Activated naive CD4-positive, alpha-beta T cell treated with anti-CD3 and anti-CD28 coated beads, Interleukin-2, amount 10 ng/mL, durations not matched to agents 7 days and 5 days (primary cell): ENCODE measurements at places on chromosomes 12 and 14.

- peak overlapping the region; percentile 96 for H3K27ac ChIP-seq
- peaks cover 84% of the 10 kb centered on the region for H3K36me3 ChIP-seq
- H3K4me3 ChIP-seq, result peak overlapping the region; percentile 57
Measured at GRCh38 chr12:46217541-46218321, 51.1 kb downstream of the SLC38A1 start.

DNA sequence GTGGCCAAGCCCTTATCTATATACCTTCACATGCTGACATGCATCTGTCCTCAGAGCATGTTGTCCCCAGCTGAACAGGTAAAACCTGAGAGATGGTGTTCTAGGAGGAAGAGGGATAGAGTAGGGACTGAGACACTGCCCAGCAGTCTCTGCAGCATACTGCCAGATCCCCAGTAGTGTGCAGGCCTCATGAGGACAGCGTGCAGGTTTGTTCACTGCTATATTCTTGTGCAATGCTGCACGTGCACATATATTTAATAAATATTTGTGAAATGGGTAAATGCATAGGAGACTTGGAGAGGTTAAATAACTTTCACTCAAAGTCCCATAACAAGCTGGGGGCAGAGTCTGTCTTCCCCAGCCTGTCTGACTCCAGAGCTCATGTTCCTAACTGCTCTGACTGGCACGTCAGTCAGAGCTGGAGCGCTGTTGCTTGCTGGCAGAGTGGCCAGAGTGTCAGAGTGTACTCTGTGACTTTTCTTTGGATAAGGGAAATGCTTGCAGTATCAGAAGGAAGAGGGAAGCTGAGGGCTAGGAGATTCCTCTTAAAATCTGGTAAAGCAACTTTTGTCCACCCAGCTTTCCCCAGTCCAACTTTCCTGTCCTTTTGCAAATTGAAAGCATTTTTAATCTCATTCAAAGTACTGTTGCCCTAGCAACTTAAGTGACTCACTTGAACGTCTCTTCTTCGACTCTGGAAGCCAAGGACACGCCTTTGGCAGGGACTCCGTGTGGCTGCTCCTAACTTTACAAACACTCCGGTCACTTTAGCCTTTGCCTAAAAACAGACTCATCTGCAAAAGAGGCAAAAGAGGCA lies 14.9 kb upstream of the POLR3B start:
- DNase-seq, result no peak
- no peaks in the 10 kb centered on the region for H3K4me1 ChIP-seq
- peaks cover 5% of the 10 kb centered on the region for H3K36me3 ChIP-seq
- H3K27ac ChIP-seq, result no peak overlapping the region

GRCh38 chr12:130366159-130366558 lies 28.5 kb downstream of the PIWIL1 start:
- H3K27me3 ChIP-seq, result no peaks in the 10 kb centered on the region
- no peaks in the 10 kb centered on the region for H3K4me1 ChIP-seq
- no peaks in the 10 kb centered on the region for H3K36me3 ChIP-seq
- no peak overlapping the region for H3K4me3 ChIP-seq
- DNase-seq, result no peak

GRCh38 chr12:28949184-28949583 lies 199.9 kb upstream of the FAR2 start:
- H3K4me1 ChIP-seq, result no peaks in the 10 kb centered on the region
- no peak overlapping the region for H3K27ac ChIP-seq
- no peaks in the 10 kb centered on the region for H3K27me3 ChIP-seq
- H3K4me3 ChIP-seq, result no peak overlapping the region

GRCh38 chr14:76828339-76829012 lies 2.3 kb downstream of the LRRC74A start:
- H3K4me3 ChIP-seq, result no peak overlapping the region
- H3K27me3 ChIP-seq, result peaks cover 52% of the 10 kb centered on the region
- no peaks in the 10 kb centered on the region for H3K36me3 ChIP-seq
- no peaks in the 10 kb centered on the region for H3K4me1 ChIP-seq
- DNase-seq, result no peak

- H3K4me1 ChIP-seq, result no peaks in the 10 kb centered on the region
- DNase-seq, result no peak
- H3K36me3 ChIP-seq, result no peaks in the 10 kb centered on the region
- no peaks in the 10 kb centered on the region for H3K27me3 ChIP-seq
- H3K27ac ChIP-seq, result no peak overlapping the region
- no peak overlapping the region for H3K4me3 ChIP-seq
Measured at GRCh38 chr12:82817368-82817767, 130.7 kb downstream of the TMTC2 start.

DNA sequence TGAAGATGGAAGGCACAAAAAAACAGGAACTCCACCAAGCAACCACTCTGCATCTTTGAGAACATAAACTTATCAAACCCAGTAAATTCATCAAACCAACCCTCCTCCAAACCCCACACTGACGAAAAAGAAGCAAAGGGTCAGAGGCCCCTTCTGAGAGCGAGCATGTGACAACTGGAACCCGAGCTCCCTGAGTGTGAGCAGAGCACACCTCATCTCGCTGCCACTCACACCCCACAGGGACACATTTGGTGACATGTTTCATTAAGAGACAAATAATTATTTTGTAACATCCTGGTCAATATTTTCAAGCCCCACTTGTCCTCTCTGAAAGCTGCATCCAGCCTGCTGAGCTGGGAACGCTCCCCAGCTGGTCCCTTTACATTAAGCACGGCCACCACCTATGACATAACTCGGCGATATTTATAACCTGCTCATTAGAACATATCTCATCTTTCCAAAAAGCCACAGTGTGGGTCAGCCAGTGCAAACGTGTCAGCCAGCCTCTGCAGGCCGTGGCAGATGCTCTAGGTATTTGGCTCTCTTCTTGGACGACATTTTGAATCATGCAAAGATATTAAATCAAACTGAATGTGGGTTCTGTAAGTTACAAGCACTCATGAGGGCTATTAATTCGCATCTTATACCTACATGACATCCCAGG lies 120.1 kb downstream of the TTC7B start:
- no peak for DNase-seq
- no peak overlapping the region for H3K27ac ChIP-seq
- peaks cover 2% of the 10 kb centered on the region for H3K4me1 ChIP-seq
- no peak overlapping the region for H3K4me3 ChIP-seq
- H3K36me3 ChIP-seq, result no peaks in the 10 kb centered on the region
- peaks cover 9% of the 10 kb centered on the region for H3K27me3 ChIP-seq

- H3K4me3 ChIP-seq, result peak overlapping the region; percentile 90
- no peaks in the 10 kb centered on the region for H3K36me3 ChIP-seq
- no peak for DNase-seq
Measured at GRCh38 chr14:21102521-21103410, 1.9 kb downstream of the TMEM253 start.

- H3K36me3 ChIP-seq, result no peaks in the 10 kb centered on the region
- no peak overlapping the region for H3K4me3 ChIP-seq
- no peaks in the 10 kb centered on the region for H3K4me1 ChIP-seq
- no peak for DNase-seq
- H3K27me3 ChIP-seq, result peaks cover 22% of the 10 kb centered on the region
Measured at GRCh38 chr14:76636602-76637001, 124.7 kb upstream of the VASH1 start.

- DNase-seq, result no peak
- H3K4me1 ChIP-seq, result no peaks in the 10 kb centered on the region
- no peaks in the 10 kb centered on the region for H3K36me3 ChIP-seq
- no peak overlapping the region for H3K27ac ChIP-seq
- peaks cover 8% of the 10 kb centered on the region for H3K27me3 ChIP-seq
- no peak overlapping the region for H3K4me3 ChIP-seq
Measured at GRCh38 chr14:20904393-20905029, 13.3 kb downstream of the RNASE3 start.

- no peak overlapping the region for H3K27ac ChIP-seq
- no peaks in the 10 kb centered on the region for H3K36me3 ChIP-seq
- H3K4me1 ChIP-seq, result no peaks in the 10 kb centered on the region
- H3K4me3 ChIP-seq, result no peak overlapping the region
- no peak for DNase-seq
Measured at GRCh38 chr12:131141514-131141913, 187.8 kb downstream of the ADGRD1 start.

DNA sequence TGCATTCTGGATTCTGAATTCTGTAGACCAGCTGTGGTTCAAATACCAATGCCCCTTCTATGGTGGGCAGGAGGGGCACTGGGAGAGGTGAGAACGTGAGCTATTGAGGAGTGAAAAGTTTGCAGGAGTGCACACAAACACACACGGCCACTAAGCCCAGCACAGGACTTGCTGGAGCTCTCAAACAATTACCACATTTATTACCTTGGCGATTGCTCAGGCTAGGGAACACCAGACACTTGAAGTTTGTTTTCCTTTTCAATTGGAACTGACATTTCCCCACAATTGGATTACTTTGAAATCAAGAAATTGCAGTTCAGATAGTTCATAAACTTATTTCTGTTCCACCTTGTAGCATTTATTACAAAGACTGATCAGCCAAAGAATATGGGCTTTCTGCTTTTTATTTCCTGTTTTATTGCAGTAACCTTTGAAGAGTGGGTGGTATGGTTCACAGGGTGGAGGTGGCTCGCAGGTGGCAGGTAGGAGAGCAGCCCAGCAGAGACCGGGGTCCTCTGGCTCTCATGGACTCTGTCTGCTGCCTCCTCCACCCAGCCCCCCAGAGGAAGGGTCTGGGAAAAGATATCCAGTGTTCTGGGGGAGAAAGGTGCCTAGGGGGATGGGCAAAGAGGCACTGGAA lies 429.8 kb upstream of the CCDC196 start:
- H3K36me3 ChIP-seq, result peaks cover 1% of the 10 kb centered on the region
- no peak for DNase-seq
- no peak overlapping the region for H3K27ac ChIP-seq
- H3K4me1 ChIP-seq, result no peaks in the 10 kb centered on the region
- peaks cover 10% of the 10 kb centered on the region for H3K27me3 ChIP-seq
- no peak overlapping the region for H3K4me3 ChIP-seq

DNA sequence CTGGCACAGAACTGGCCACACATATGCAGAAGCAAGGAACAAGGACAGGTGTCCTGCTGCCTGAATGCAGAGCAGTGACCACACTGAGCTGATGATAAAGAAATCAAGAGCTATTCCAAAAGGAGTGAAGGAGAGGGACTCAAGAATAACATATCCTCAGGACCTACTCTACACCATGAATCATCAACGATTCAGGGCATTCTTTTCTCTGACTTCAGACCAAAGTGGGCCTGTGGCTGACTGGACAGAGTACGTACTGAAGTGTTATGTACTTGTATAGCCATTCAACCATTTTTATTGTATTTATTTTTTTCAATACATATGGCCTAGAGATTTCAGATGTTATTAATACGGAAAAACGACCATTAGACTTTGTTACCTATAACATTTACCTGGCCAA lies 177.5 kb upstream of the TMTC1 start:
- no peaks in the 10 kb centered on the region for H3K4me1 ChIP-seq
- no peak overlapping the region for H3K27ac ChIP-seq
- no peaks in the 10 kb centered on the region for H3K36me3 ChIP-seq
- H3K4me3 ChIP-seq, result no peak overlapping the region
